ENCODE measurements at places on chromosomes 11 and 22.

- no peak for DNase-seq
These were observed 50.5 kb downstream of the MAML2 start for GRCh38 chr11:96292291-96293010.

DNA sequence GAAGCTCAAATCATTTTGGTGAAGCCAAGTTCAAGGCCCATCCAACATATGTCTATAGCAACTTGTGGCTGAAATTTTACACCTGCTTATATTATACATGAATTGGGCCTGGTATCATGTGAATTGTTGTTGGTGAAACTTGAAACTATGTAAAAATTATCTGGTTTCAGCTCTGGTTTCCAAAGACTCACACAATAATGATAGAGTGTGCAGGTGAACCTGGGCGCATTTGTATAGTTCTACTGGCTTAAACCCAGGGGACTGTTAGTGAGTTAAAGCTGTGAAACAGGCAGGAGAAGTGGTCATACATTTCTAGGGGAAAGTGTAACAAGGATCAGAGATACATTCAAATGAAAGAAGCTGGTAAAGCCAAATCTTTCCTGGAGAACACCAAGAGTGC is 627.3 kb downstream of the METTL15 start:
- no peak for DNase-seq

- DNase-seq: no peak
These were observed 5.4 kb upstream of the TTLL1 start for GRCh38 chr22:43094551-43094950.

GRCh38 chr11:32902089-32902665 is 9.6 kb downstream of the QSER1 start:
- no peak for DNase-seq

- DNase-seq: no peak
These were observed 7.6 kb downstream of the LRRC10B start for GRCh38 chr11:61516191-61516590.

- DNase-seq: no peak
These were observed 168.7 kb upstream of the TENM4 start for GRCh38 chr11:79609511-79609910.

- DNase-seq: no peak
These were observed 6.2 kb downstream of the ALDH3B1 start for GRCh38 chr11:68016161-68016903.

- no peak for DNase-seq
These were observed 960 bp upstream of the CADM1 start for GRCh38 chr11:115505175-115505574.

DNA sequence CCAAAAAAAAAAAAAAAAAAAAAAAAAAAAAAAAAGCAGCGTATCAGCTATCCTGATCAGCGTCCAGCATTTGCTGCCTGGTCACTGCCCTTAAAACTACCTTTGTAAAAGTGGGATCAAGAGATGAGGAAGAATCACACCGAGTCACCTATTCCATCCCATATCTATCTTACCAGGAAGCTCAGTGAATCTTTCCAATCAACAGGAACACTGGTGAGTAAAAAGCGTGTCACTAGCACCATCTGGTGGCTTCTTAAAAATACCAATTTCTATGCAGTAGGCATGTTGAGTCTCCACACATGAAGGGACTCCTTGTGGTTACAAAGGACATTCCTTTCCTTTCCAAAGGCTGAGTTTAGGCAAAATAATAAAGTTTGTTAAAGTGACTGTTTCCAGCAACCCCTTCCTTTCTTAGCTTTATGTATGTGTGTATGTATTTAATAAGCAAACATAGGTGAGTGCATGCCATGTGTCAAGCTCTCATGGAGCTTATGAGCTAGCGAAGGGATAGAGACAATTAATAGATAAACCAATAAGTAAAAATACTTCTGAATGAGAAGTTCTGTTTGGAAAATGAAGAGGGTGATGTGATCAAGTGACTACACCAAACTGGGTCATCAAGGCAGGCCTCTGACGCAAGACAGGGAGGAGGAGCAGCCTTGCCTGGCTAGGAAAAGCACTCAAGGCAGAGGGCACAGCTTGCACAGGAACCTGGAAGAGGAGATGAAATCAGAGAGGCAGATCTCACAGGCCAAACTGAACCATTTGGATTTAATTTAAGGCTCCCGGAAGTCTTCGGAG is 13.9 kb upstream of the TP53AIP1 start:
- peak; percentile 83 for DNase-seq

DNA sequence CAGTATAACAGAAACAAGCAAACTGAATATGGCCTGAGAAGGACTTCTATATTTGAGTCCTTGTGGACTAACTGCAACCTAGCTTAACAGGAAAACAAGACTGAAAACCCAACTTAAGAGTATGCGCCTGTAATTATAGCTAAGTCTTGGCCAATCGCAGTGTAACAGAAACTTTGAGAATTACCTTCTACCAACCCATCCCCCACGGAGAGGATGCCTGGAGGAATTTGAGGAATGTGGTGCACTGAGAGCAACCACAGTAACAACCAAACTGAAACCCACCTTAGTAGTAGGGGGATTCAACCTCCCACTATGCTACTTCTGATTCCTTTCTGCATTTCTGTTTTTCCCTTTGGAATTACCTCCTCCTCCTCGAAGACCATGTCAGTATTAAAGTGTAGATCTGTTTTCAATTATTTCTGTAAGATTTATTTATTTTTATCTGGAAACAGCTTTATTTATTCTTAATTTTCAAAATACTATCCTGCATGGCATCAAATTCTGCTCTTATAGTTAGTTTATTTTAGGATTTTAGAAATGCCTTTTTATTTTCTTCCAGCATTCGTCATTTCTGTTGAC is 393.6 kb downstream of the KCNA4 start:
- no peak for DNase-seq

- DNase-seq: peak; percentile 53
These were observed at the start of gene DESI1 for GRCh38 chr22:41620589-41621098. TSS of gene DESI1 (minus strand) at chr22:41621043. CDS start at chr22:41620839, 204 bp downstream.

GRCh38 chr11:35101223-35101622 is 37.7 kb upstream of the CD44 start:
- no peak for DNase-seq

- no peak for DNase-seq
These were observed 34.7 kb downstream of the USP35 start for GRCh38 chr11:78223320-78223954.

Data from ELR (cell line).